CD4-positive, alpha-beta T cell (primary cell): ENCODE measurements at places on chromosomes 12 and 14. TPM values are rescaled to one million over a fixed set of nuclear protein-coding genes. Genes with fewer than 3 reads are reported as not detected.

GRCh38 chr12:104498211-104498801 is 41.6 kb downstream of the CHST11 start:
- DNase-seq: peak; percentile 19

BBS10 gene
- 1.4 TPM for total RNA-seq

GRCh38 chr14:68076451-68076850 is 256.9 kb downstream of the RAD51B start:
- DNase-seq: no peak

PRH2 gene
- not detected for total RNA-seq

GRCh38 chr12:107329569-107330324 is 236.4 kb upstream of the CRY1 start:
- no peak for DNase-seq

ITGB7 gene
- 180 TPM for total RNA-seq

- DNase-seq: no peak
These were observed 11.8 kb downstream of the TAMALIN start for GRCh38 chr12:52018433-52019112.

GRCh38 chr12:22325218-22325617 is 9.3 kb downstream of the ST8SIA1 start:
- no peak for DNase-seq

DNA sequence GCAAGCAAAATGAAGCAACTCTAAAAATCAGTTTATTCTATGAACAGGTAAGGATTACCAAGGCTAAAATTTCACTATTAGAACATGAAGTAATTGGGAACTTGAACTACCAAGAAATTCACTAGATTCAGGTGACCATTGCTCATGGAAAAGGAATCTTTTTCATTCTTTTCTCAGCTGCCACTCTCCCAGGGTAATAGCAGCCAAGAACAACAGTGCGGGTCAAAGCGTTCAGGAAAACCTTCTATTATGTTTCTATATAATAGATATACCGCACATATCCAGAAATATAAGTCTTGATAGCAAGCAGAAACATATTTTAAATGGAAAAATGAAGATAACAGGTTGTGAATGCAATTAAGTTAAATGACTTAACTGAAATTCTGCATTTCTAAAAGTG is 125.6 kb downstream of the NELL2 start:
- DNase-seq: no peak

DNA sequence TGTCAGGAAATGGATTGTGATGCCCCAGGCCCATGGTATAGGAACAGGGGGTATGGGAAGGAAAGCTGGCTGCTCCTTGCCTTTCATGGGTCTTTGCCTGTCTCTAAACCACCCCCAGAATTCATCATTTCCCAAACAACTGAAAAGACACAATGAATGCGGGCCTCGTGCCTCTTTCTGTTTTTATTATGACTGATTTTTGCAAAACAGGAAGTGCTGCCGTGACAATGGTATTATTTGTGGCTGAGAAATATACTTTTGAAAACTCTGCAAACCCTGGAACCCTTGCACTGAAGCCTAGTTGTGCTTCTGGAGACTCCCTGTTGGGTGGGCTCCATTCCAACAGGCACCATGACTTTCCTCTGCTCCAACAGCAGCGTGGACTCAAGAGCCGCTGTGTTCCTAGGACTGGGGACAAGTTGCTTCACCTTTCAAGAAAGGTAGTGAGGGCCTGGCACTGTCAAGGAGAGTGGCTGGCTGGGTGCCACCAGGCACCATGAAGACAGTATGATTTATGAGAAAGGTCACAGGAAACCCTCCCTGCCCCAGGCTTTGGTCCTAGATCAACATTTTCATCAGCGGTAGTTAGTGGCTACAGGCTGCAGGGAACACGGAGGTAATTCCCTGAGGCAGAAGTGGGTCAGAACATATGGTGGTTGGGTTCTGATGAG is 4.8 kb upstream of the DGLUCY start:
- DNase-seq: peak; percentile 27

GRCh38 chr14:58662018-58662417 is 24.3 kb downstream of the DACT1 start:
- no peak for DNase-seq

- no peak for DNase-seq
These were observed 21.2 kb upstream of the NINJ2 start for GRCh38 chr12:684416-684815.

- no peak for DNase-seq
These were observed 199.4 kb upstream of the FOXN3 start for GRCh38 chr14:89616425-89616824.

PIWIL1 gene
- not detected for total RNA-seq

TTC6 gene
- not detected for total RNA-seq

GRCh38 chr12:28683366-28683765 is 465.7 kb upstream of the FAR2 start:
- no peak for DNase-seq

GRCh38 chr12:82694970-82695369 is 8.3 kb downstream of the TMTC2 start:
- DNase-seq: no peak

CARMIL3 gene
- total RNA-seq: 0.11 TPM

DNA sequence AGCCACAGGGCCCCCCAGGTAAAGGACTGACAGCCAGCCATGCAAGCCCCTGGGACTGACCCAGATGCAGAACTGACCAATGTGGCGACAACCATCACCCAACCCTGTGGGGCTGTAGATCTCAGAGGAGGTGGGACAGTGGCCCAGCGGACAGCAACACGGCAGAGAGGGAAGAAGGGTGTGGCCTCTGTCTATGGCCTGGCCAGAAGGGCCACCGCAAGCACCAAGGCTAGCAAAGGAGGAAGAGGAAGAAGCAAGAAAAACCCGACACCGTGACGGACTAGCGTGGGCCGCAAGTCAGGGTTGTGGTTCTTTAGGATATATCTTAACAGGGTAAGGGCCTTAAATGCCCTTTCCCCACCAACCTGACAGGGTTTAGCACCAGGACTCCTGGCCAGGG is 71.2 kb downstream of the ITPK1 start:
- peak; percentile 37 for DNase-seq

GAS2L3 gene
- total RNA-seq: 0.22 TPM

CDH24 gene
- total RNA-seq: 3.7 TPM

- no peak for DNase-seq
These were observed 25.4 kb upstream of the ALDH2 start for GRCh38 chr12:111741235-111741812.

TSPAN11 gene
- not detected for total RNA-seq

DNA sequence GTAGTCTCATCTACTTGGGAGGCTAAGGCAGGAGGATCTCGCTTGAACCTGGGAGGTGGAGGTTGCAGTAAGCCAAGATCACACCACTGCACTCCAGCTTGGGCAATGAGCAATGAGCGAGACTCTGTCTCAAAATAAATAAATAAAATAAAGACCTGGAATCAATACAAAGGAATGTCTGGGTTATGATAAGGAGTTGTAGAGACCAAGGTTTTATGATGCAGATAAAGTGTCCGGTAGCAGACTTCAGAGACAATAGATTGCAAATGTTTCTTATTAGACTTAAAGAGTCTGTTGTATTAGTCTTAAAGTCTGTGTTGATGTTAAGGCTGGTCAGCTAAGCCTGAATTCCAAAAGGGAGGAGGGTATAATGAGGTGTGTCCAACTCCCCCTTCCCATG is 35.2 kb upstream of the RNASE1 start:
- DNase-seq: no peak

GRCh38 chr12:100566887-100567637 is 6.4 kb upstream of the GAS2L3 start:
- DNase-seq: no peak

ABCD2 gene
- total RNA-seq: 2.2 TPM

DNA sequence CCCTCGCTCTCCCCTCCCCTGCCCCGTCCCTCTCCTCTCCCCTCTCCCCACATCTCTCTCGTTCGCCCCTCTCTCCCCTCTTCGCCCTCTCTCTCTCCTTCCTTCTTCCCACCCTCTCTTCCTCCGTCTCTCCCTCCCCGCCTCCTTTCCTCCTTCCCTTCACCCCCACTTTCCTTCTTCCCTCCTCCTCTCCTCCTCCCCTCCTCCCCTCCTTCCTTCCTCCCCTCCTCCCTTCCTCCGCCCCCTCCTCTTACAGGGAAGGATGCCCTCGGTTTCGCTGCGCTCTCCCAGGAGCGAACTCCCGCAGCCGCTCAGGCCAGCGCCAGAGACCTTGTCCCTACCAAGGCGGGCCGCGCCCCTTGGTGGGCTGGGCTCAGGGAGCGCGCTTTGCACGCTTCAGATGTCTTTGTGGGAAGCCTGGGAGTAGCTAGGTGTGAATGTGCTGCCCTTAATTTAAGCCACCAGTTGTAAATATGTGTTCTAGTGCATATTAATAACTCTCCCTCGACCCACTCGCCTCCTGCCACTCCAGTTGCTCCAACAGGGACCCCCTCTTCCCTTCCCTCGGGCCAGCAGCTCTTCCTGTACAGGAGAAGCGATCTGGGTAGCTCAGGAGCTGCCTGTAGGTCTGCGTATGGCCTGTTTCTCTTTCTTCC is 13.3 kb upstream of the MAP3K9 start:
- peak; percentile 44 for DNase-seq

CD9 gene
- 0.36 TPM for total RNA-seq

DNA sequence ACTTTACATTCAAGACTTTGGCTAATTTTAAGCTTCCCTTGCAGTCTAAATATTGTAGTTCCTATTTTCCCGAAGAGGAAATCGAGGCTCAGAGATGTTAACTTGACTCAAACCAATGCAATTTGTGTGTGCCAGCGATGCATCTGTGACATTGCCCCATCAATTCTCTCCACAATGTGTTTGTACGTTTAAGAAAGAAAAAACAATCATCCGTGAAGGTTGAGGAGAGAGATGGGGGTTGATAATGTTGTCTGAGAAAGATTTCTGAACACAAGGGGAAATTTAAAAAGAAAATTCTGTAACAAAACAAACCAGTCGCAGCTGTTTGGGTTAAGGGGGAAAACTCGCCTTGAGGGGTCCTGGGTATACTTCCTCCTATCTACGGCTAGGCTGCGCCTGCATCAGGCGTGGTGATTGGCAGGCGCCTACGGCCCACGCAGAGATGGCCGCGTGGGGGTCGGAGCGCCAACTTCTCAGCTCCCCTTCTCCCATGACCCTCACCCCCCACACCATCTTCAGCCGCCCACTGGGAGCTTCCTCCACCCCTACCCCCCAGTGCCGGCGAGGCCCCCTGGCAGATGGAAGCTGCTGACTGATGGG is 12.3 kb downstream of the SIX1 start:
- no peak for DNase-seq

ATL1 gene
- total RNA-seq: 1.2 TPM
